ENCODE measurements at places on chromosomes 2 and 18.
A peak's percentile ranks its signal among the peaks of the same experiment; 100 is the strongest.

GRCh38 chr2:165401285-165401852 is 68.1 kb upstream of the CSRNP3 start:
- no peak for DNase-seq

- no peak for DNase-seq
Measured at GRCh38 chr2:110770959-110771431, 38.6 kb downstream of the ACOXL start.

DNA sequence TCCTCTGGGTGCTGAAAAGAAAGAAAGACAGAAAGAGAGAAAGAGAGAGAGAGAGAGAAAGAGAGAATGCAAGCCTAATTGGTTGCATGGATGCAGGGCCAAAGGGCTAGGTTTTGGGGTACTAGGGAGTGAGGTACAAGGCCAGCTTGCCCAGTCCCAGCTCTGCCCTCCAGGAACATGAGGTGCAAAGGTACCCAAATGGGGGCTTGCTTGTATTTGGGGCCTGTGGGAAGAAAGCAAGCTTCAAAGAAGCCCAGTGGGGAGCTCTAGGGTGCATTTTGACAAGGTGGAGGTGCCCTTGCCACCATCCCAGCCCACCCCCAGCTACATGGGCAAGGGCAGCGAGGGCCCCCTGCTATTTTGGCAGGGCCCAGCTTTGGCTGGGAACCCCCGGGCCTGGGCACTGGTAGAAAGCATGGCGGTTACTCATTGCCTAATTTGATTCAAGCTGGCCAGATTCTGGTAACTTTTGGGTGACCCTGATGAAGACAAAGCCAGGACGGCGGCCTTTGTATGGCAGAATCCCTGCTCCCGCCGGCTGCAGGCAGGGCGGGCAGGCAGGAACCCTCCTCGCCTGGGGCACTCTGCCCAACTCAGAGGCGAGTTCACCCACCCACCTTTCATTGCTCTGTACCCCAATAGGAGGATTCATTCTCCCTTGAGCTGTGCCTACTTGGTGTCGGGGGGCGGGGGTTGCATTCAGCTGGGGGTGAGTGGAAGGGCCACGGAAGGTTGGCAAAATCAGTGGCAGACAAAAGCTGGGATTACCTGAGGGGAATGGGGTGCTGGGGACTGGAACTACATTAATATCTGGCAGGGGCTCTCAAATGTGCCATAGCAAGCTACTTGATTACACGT is 537 bp upstream of the HOXD4 start:
- DNase-seq, result no peak

- DNase-seq, result no peak
Measured at GRCh38 chr2:233384015-233384414, 29.7 kb downstream of the DGKD start.

DNA sequence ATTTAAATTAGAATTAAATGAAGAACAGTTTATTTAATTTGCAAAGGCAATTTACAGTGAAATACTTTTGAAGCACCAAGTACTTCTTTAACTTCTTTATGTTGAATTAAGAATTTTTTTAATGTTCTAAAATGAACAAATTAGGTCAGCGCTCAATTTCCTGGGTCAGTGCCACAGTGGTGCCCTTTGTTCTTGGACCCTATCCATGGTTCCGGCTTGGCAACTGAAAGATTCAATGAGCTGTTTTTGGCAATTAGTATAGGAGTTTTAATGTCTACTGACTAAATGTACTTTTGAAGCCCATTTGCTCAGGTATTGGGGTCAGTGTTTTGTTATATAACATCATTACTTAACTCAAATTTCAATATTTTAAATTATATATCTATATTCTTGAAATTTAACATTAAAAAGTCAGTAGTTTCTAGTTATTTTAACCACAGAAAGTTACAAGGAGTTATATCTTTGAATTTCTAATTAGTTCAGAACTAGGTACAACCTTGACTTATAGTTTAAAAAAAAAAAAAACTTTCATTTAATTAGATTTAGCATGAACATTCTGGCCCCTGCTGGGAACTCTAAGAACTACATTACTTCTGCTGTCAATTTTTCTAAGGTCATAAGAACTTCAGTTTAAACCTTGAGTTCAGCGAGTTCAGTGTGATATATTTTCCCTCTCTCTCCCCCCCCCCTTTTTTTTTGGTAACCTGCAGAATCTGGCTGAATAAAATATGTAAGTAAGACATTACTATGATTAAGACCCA is 7.6 kb upstream of the MSTN start:
- no peak for DNase-seq

DNA sequence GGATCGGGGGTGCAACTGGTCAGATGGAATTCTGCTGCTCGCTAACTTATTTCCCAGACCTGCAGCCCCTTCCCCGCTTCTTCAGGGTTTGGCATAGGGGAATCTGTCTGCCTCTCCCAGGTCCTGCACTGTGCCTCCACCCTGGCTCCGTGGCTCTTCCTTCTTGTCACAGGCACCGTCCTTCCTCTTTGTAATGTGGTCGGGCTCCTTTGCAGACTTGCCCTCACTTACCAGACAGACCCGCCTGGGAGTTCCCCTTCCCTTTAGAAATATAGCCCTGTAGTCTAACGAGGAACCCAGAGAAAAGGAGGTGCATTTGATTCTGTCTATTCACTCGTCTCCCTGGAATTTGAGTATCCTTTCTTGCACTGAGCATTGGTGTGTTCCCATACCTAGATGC is 63.9 kb upstream of the PAX8 start:
- peak; percentile 47 for DNase-seq

DNA sequence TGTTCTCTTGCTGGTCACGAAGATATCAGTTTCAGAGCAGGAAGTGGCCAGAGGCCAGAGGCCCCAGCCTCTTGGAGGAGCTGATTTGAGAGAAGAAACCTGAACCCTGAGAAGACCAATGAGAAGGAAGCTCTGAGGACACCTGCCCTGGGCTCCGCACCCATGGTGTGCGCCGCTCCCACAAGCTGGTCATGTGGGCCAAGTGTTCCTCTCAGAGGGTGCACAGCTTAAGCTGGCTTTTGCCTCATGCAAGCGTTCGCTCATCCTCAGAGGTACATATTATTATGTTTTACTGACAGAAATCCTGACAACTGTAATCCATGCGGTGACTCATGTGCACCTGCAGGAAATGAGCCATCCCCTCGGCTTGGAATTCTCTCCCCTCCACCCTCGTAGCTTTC is 316.1 kb upstream of the MYT1L start:
- DNase-seq, result no peak

DNA sequence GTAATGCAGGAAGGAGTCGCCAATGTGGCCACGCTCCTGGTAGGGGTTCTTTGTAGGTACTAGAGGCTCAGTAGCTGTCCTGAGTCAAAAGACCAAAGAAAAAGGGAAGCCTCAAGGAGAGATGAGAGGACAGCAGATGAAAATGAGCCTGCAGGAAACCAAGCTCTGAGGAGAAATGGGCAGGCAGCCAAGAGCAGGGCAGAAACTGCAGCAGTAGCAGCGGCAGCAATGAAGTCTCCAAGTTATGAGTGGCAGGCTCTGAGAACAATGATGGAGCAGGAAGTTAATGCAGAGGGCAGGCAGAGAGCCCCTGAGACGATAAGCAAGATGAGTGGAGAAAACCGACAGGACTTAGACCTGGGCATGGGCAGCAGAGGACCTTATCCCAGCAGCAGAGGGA is 48.2 kb upstream of the TMEM200C start:
- no peak for DNase-seq

DNA sequence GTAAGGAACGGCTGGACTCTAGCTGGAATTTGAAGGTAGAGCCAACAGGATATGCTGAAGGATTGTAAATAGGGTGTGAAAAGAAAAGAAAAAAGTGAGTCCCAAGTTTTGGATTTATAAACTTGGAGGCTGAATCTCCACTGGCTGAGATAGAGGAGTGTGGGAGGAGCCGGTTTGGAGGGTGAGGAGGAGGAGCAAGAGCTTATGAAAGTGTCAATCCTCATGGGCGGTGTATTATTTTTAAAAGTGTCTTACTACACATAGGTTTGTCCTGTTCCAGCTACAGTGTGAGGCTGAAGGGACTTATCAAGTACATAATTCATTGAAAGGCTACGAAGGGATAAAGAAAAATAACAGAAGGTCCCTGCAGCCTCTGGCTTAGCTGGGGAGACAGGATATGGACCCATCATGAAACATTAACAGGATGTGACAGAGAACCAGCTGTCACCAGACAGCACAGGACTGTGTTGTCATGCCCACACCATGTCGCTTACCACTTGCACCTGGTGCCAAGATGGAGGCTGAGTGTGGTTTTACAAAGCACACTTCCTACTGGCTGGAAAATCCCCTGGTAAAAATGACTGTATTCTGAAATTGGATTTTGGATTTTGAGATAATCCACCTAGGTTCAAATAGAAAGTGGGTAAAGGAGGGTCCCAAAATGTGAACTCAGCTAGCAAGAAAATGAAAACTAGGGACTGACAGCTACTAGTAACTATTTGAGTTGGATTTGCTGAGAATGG is 2.5 kb upstream of the MREG start:
- peak; percentile 61 for DNase-seq

DNA sequence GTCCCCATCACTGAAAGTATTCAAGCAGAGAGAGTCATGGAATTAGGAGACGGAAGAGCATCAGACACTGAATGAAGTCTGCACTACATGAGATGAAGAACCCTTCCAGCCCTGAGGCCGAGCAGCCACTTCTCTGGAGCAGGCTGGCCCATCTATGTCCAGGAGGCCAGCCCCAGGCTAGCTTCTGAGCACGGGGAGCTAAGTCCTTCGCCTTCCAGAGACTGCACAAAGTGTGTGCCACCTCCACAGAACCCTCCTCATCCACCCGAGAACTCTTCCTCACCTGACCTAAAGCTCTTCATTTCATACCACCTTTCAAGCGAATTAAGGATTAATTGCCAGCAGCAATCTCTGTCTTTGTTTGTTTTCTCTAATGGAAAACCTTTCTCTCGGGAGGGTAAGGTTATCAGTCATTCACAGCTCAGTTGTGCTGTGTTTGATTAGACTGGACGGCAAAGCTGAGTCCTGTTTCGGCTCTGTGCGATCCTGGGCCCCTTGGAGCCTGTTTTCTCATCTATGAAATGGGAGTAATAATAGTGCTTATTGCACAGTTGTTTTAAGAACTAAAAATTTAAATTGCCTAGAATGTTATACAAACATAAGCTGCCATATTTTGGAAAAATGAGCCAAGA is 38.0 kb downstream of the SCTR start:
- DNase-seq, result no peak

DNA sequence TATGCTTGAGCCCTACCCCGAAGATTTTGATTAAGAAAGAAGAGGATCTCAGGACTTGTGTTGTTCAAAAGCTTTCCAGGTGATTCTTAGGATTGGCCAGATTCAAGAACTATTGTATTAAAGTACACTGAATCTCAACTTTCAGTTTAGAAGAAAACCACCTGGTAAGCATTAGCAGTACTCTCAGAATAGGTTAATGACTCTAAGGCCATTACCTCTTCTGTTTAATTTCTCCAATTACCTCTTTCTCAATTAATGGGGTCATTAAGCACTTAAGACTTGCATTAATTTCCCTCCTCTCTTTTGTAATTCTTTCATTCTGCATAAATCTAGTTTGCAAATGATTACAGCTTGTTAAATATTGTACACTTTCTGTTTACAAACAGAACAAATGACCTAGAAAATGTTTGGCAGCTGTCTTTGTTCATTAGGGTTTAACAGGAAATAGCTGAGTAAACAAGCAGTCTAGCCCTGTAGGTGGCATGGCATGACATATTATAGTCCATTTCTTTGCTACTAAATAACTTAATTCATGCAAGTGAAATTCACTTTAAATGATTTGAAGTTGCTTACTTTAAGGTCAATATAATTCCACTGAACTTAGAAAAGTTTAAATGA is 20.4 kb upstream of the TDRD15 start:
- DNase-seq, result no peak

- DNase-seq, result no peak
Measured at GRCh38 chr2:209875270-209875669, 103.6 kb downstream of the UNC80 start.

DNA sequence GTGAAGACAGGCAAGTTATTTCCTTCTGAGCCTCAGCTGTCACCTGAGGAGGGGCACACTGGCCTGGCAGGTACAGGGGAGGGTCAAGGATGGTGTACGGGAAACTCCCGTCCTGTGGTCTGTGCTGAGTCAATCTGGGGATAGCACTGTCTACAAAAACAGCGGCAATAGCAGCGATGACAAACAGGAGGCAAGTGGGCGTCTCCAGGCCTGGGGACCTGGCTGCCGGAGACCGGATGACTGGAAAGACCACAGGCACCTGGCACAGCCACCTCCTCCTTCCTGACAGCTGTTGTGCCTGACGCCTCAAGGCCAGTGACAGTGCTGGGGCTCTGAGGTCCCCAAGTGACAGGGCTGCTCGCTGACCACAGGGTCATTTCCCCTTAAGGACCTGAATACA is 202.1 kb upstream of the HS6ST1 start:
- DNase-seq, result peak; percentile 43

DNA sequence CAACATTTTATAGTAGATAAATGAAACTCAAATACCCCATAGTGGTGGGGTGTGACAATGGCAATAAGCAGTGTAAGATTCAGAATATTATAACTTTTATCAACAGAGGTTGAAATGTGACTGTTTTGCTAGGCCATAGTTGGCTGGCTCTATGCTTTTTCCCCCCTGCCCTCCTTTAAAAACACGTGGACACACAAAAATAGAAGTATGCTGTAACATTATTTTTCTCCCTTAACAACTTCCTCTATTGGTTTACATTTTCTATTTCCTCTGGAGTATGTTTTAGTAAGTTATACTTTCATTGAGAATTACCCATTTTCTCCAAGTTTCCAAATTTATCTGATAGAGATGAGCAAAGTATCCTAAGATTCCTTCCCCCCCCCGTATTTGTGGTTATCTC is 31.1 kb downstream of the NDUFAF7 start:
- no peak for DNase-seq

GRCh38 chr18:72089432-72089831 is 454.7 kb downstream of the CBLN2 start:
- DNase-seq, result no peak

DNA sequence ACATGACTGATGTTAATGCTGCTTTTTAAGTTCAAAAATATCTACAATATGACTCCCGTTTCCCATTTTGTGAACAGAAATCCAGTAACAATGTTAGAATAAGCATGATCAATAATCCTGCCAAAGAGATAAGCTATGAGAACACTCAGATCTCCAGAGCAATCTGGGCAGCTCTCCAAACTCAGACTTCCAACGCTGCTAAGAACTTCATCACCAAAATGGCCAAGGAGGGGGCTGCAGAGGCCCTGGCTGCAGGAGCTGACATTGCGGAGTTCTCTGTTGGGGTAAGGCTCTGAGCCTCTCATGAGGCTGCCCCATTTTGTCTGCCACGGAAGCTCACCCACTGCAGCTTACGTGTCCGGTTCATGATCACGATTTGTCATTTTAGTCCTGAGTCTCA is 68.4 kb downstream of the UGGT1 start:
- no peak for DNase-seq

- DNase-seq, result no peak
Measured at GRCh38 chr2:42359965-42360483, 993 bp downstream of the COX7A2L start.

Data from CD4-positive, alpha-beta T cell treated with Interferon gamma for 1 hour (primary cell).